ENCODE measurements at places on chromosomes 1 and 21.

- no peak for DNase-seq
These were observed 5.4 kb upstream of the ALG6 start for GRCh38 chr1:63362073-63362472.

DNA sequence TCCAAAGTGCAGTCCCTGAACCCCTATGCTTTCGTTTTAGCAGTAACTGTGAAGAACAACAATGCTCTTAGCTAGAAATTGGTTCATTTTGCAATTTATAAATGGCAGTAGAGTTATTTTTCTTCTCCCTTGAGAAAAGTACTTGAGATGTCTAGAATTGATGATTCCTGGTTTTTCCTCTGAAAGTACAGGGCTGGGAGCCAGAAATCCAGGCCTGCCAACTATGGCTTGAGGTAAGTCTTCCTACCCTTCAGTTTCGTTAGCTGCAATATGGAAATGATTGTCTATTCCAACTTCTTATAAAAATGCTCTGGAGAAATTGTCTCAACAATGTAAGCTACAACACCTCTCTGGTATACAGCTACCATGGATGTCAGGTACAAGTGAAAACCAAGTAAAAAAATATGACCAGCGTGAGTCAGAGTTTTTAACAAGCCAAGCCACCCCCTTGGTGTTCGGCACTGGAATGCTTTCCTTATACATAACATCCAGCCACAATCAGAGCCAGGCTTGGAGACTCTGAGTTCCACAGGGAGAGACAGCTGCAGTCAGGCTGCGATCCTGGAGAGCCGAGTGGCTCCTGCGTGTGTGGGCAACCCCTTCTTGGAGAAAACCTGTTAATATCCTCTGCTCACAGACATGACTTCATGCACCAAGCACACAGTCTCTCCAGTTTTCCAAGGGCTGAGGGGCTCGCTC, 22.0 kb downstream of the TSPAN2 start:
- DNase-seq: no peak

DNA sequence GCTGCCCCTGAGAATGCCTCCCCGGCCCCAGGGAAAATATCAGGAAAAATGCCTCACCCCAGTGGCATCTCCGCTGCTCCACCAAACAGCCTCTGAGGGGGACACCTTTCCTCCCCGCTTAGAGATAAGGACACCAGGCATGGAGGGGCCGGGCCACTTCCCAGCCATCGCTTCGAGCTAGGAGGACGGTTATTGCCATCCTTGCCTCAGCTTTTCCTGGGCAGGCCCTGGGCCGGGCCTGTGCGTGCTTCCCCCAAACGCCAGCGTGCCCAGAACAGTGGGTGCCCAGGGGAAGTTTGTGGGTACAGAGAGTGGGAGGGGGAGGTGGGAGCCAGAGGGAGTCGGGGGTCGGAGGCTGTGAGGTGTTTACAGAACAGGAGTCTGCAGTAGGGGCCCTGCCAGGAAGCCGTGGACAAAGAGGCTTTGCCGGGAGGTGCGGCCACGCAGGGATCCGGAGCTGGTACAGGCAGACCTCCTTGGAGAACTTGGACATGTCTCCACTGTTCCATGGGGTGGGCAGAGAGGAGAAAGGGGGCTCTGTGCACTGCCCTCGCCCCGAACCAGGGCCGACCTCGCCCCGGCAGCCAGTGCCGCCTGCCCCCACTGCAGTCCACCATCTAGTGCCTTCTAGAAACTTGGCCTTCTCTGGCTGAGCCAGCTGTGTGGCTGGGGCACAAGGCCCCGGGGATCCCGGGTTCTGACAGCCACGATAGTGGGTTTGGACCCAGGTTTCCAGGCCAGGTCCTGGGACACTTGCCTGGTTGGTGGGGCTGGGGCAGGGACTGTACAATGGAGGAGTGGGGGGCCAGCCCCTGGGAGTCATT, 33.5 kb upstream of the TTC34 start:
- no peak for DNase-seq

DNA sequence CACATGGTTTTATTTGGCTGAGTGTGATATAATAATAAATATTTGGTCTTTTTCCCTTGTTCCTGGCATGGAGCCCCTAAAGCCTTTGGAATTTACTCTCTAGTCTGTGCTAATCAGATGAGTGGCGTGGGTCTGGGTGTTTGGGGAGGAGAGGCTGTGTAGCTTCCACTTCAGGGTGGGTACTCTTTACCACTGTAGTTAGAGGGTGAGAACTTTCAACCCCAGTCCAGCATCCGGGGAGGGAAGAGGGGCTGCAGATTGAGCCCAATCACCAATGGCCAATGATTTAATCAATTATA, 20.0 kb downstream of the USP25 start:
- no peak for DNase-seq

GRCh38 chr1:97538113-97538512, 382.7 kb downstream of the DPYD start:
- DNase-seq: no peak

- no peak for DNase-seq
These were observed 111.3 kb upstream of the PALMD start for GRCh38 chr1:99534638-99534930.

GRCh38 chr21:36125512-36126207, 9.2 kb upstream of the CBR3 start:
- DNase-seq: peak; percentile 69

Data from activated CD4-positive, alpha-beta T cell treated with anti-CD3 and anti-CD28 coated beads, Interleukin-2, amount 10 ng/mL, durations not matched to agents 7 days and 5 days (primary cell).